ACHN (cell line): ENCODE measurements at places on chromosomes 1 and 21.

- DNase-seq, result peak; percentile 33
These were observed 21.7 kb downstream of the PDXK start for GRCh38 chr21:43740497-43741156.

- no peak for DNase-seq
These were observed 4.8 kb downstream of the NTNG1 start for GRCh38 chr1:107145637-107146036.

DNA sequence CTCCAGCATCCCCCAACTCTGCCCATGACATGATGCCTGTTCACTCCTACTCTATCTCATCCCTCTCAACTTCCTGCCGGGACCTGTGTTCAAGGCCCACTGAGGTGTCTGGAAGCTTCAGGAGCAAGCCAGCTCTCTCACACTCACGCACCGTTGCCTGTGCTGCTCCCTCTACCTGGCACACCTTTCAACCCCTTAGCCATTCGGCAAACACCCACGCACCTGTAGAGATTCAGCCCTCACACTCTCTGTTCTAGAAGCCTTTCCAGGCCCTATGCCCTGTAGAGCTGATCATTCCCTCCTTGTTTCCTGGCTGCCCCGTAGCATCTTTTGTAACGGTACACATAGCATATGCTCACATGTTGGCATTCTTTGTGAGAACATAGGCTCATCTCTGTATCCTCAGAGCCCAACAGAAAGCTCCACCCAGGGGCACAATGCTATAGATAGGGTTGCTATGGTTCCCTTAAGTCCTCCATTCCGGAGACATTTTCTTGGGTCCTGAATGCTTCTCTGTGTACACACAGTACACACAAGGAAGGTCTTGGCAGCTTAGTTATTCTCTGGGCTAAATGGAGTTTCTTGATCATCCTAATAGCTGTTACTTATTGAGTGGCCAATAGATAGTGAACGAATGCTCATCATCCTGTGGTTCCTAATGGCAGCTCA lies 1.3 kb downstream of the C8B start:
- DNase-seq, result no peak

DNA sequence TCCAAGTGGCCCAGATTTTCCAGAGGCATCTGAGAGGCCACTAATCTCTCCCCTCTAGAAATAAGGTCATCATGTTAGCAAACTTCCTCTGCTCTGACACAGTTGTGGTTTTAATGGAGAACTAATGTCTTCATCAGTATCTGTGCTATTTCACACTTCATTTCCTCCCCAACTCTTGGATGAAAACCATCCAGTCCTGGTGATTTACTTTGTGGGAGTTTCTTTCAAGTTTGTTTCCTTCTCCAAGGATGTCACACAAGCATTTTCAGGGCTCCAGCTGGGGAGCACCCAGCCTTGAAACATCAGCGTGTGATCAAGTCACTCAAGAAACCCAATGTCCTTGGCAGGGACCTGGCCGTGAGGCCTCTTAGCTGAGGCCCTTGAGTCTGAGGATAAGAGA lies 38.8 kb downstream of the TBX15 start:
- DNase-seq, result peak; percentile 84

- no peak for DNase-seq
These were observed at the start of gene ABCG1 for GRCh38 chr21:42218836-42219605. ABCG1 (plus strand) TSS chr21:42219140; CDS start chr21:42219263, 123 bp downstream.
